G401 (cell line): ENCODE measurements at places on chromosomes 7 and 10. TPM values are rescaled to one million over a fixed set of nuclear protein-coding genes. Genes with fewer than 3 reads are reported as not detected.

ZNF746 gene
- total RNA-seq, result 24.2 and 30.4 TPM in 2 replicates

LRIT1 gene
- total RNA-seq, result not detected in 2 replicates

SLC37A3 gene
- total RNA-seq, result 53.7 and 75.1 TPM in 2 replicates

COBL gene
- total RNA-seq, result not detected in 2 replicates

PNLIP gene
- not detected in 2 replicates for total RNA-seq

TSPAN13 gene
- total RNA-seq, result not detected in 2 replicates

NPY gene
- total RNA-seq, result not detected in 2 replicates

NODAL gene
- 2.8 TPM in 1 of 2 replicates, not detected in the other for total RNA-seq

HKDC1 gene
- total RNA-seq, result 1.2 and 2.8 TPM in 2 replicates

SPDYE6 gene
- total RNA-seq, result not detected in 2 replicates

ITIH2 gene
- total RNA-seq, result not detected in 2 replicates

KLF14 gene
- total RNA-seq, result not detected in 2 replicates

NEBL gene
- 46.3 and 46.7 TPM in 2 replicates for total RNA-seq

TMEM176B gene
- total RNA-seq, result 1.8 and 7.8 TPM in 2 replicates

GPR85 gene
- total RNA-seq, result not detected in 2 replicates

SEC23IP gene
- 5.4 and 28.6 TPM in 2 replicates for total RNA-seq

SLC39A12 gene
- total RNA-seq, result not detected in 2 replicates

ABCC2 gene
- 1.8 and 3.7 TPM in 2 replicates for total RNA-seq

ARHGEF35 gene
- total RNA-seq, result not detected in 2 replicates

MYH16 gene
- total RNA-seq, result not detected in 2 replicates

AKR1B15 gene
- total RNA-seq, result not detected in 2 replicates

MYL10 gene
- 0.17 TPM in 1 of 2 replicates, not detected in the other for total RNA-seq

GLI3 gene
- total RNA-seq, result not detected in 2 replicates

CPVL gene
- not detected in 2 replicates for total RNA-seq

GRM8 gene
- not detected in 2 replicates for total RNA-seq

RAMP3 gene
- total RNA-seq, result not detected in 2 replicates

PPP1R9A gene
- 3.3 and 8.2 TPM in 2 replicates for total RNA-seq

ZNF503 gene
- 1.5 and 2.0 TPM in 2 replicates for total RNA-seq

OPN4 gene
- not detected in 2 replicates for total RNA-seq

MYL7 gene
- 1.4 TPM in 1 of 2 replicates, not detected in the other for total RNA-seq

CYP26C1 gene
- total RNA-seq, result 0.80 TPM in 1 of 2 replicates, not detected in the other

MALRD1 gene
- not detected in 2 replicates for total RNA-seq

GPNMB gene
- 14.3 and 20.3 TPM in 2 replicates for total RNA-seq

CELF2 gene
- total RNA-seq, result 0.06 and 0.51 TPM in 2 replicates
